Hindlimb muscle (tissue), 1 donor: ENCODE measurements at places on chromosomes 3 and 15.

DNA sequence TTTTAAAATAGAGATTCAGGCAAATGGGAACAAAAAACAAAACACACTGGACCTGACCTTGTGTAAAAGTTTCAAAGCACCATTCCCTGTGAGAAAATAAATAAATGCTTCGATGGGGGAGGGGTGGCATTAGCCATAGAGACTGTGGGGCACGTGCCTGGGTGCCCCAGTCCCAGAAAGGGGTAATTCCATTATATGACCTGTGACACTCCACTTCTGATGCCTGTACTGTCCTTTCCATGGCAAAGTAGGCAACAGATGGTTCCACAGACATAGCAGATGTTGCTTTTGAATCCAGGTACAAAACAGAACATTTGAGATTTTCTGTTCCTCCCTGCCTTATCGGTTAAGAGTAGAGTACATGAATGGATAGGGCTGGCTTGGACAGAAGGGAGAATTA is 3.9 kb downstream of the PHLDB2 start:
- no peak for DNase-seq

- no peak for DNase-seq
Measured at GRCh38 chr15:68651916-68652525, 73.2 kb downstream of the CORO2B start.

GRCh38 chr3:43704697-43705096 is 14.0 kb downstream of the ABHD5 start:
- DNase-seq = no peak

- DNase-seq = no peak
Measured at GRCh38 chr3:169522595-169523529, 140.7 kb downstream of the MECOM start.

GRCh38 chr3:53485675-53486403 is 8.6 kb upstream of the CACNA1D start:
- DNase-seq = no peak

GRCh38 chr3:189148081-189148507 is 23.7 kb upstream of the TPRG1 start:
- peak; percentile 71 for DNase-seq

- DNase-seq = no peak
Measured at GRCh38 chr3:64167351-64167750, 57.9 kb downstream of the PRICKLE2 start.

DNA sequence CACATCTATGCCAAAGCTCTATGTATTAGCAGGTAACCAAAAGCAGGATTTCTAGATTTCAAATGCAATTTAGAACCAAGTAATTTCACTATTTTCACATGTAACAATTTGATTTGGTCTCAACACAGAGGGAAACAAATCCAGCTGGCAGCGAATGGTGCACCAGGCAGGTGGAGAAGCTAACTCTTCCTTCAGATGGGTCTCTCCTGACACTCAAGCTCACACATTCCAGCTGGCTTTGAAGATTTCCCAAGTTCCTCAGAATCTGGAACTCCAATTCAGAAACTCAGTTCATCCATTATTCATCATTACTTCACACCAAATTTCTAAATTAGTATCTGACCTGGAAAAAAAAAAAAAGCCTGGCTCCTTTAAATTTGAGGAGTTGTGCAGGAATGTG is 318.1 kb upstream of the NECTIN3 start:
- no peak for DNase-seq

DNA sequence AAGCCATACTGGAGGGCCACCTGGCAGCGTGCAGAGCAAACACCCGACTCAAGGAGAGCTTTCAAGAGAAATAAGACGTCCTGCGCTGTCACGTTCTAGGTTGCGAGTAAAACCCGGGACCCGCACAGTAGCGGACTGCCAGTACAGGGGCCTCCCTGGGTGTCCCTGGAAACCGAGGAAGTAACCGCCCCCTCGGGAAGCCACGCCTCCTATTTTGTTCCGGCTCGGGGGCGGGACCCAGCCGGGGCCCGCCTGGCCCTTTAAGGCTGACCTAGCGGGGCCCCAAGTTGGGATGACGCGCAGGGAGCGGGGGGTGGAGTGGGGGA is 218 bp upstream of the MAPKAPK3 start:
- DNase-seq = peak; percentile 89

GRCh38 chr15:39624806-39625205 is 43.9 kb downstream of the THBS1 start:
- DNase-seq = no peak

GRCh38 chr3:1677576-1678156 is 421.0 kb upstream of the CNTN4 start:
- DNase-seq = no peak

GRCh38 chr3:149267565-149267964 is 45.9 kb upstream of the CP start:
- no peak for DNase-seq

DNA sequence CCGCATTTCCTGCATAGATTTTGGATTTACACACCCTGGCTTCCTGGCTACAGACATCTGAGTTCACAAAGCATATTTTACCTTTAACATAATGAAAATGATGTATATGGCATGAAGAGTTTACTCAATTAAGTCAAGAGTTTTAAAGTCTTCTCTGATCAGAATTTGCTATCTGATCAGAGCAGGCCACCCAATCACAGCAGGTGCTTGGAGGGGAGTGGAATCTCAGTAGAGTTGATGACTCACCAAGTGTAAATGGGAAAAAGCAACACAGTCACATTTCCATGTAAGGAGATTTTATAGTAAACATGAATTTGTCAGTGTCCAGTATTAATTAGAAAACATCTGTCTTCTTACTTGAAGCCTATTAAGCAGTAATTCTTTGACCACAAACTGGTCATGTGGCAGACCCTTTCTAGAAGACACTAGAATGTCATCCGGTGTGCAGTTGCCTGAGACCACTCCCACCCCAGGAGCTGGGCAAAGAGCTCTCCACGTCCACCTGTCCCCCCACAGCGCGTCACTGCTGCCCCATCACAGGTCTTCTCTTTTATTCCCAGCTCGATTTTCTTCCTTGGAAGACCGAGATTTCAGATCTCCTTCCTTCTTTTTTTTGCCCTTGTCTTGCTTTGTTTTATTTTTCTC is 10.8 kb downstream of the MESD start:
- DNase-seq = no peak

DNA sequence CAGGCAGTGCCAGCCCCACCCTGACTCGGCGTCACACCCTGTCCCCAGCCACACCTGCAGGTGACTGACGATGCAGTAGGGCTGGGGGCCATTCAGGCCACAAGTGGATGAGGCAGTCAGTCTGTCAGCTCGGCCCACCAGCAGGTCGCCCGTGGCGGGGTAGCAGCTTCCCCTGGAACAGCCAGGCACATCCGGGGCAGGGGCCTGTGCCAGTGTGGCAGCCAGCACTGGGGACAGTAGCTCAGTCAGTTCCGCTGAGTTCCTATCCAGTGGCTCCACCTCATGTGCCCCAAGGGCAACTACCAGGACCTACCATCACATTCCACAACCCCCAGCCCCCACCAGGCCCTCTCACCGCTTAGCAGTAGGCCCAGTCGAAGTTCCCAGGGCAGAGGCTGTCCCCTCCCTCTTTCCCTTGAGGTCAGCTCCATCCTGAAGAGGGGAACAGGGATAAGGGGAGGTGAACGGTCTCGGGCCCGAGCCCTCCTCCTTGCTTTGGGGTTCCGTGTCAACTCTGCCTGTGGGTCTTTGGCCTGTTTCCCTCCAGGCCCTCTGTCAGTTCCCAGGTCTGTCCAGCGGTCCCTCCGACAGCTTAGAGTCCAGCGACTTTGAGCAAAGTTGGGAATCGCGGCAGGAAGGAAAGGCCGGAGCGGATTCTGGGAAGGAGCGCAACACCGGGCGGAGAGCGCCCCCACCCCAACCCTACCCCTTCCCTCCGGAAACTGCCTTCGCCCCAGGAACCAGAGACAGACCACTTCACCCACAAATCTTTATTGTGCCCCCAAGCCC is at the start of gene LAMB2:
TSS of gene LAMB2 (minus strand) at position 614 of the 789 bp plus-strand sequence. CDS start at position 431, 183 bp downstream.
- DNase-seq = peak; percentile 84

DNA sequence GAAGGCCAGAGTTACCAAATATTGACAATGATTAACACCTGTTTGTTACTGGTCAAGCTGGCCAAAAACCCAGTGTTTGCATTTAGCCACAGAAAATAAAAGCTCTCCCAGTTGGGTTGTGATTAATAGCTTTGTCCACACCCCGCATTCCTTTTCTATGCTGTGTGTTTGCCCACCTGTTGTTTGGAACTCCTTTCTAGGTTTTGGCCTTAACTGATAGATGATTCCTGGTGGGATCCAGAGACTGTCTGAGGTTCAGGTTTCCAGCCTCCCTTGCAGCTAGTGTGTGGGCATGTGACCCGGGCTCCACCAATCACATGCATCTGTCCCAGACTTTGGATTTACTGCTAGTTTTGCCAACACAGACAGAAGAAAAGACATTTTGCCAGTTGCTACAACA is 83.8 kb downstream of the PTPRG start:
- no peak for DNase-seq
